ENCODE measurements at places on chromosomes 5 and 9.

DNA sequence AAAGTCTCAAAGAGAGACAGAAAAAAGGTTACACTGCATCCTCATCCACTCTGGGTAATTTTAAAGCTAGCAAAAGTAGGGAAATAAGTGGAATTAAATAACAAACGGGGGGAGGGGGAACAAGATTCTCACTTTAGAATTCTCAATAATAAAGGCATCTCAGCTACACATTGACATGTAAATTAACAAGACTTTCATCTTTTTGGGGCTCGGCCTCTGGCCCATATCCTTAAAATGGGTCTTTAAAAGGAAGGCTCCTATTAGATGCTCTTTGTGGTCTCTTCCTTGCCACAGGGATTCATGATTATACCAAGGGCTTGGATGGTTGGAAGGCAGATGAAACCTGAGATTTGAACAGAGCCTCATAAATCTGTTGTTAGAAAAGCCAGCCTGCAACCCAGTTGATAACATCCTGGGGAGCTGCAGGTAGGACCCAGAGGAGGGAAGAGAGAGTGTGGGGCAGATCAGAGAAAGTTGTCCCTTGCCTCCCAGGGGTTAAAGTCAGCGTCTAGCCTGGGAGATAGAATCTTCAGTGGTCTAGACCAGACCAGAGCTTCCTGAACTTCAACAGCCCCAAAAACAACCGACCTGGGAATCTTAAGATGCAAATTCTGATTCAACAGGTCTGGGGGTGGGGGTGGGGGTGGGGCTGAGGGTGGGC is 135.9 kb downstream of the GCNT1 start:
- no peak for DNase-seq

- no peak for DNase-seq
Observed at GRCh38 chr5:120304663-120305062, 159.4 kb upstream of the PRR16 start.

- no peak for DNase-seq
Observed at GRCh38 chr9:12818431-12819000, 43.7 kb downstream of the LURAP1L start.

DNA sequence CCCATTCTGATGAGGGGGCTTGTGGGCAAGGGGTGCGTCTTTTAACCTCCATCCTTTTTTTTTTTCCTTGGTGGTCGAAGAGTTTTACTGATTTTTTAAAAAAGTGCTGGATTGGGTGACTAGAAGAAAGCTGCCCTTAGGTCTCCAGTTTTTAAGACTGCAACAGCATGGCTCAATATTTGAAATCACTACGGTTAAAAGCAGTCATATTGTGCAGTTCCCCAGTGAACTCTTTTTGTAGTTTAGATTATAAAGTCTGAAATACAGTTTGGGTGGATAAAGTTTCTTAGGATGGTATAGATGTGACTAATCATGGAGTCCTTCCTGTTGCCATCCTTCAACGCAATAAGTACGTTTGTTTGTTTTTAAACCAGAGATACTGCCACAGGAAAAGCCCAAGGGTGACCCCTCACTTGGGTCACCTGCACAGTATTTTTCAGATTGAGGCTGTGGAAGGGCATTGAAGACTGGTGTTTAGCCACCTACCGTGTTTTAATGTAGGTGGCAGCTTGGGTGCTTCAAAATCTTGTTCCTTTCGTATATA is 520 bp upstream of the DHFR start:
- DNase-seq, result no peak

GRCh38 chr5:33339413-33339812 is 101.4 kb upstream of the TARS1 start:
- DNase-seq, result no peak

- no peak for DNase-seq
Observed at GRCh38 chr5:174844971-174845370, 120.6 kb downstream of the MSX2 start.

- DNase-seq, result no peak
Observed at GRCh38 chr5:119948162-119948561, 318.8 kb downstream of the FAM170A start.

DNA sequence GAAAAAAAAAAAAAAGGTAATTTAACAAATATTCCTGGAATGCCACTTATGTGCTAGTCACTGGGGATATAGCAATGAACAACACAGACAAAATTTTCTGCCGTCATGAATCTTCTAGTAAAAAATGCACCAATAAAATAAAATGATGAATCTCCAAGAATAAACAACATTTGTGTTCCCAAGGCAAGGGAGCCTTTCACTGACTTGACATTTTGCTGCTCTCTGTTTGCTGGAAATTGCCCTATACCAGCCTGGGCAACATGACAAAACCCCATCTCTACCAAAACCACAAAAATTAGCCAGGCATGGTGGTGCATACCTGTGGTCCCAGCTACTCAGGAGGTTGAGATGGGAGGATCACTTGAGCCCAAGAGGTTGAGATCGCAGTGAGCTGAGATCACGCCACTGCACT is 64.5 kb upstream of the ERBIN start:
- DNase-seq, result no peak

DNA sequence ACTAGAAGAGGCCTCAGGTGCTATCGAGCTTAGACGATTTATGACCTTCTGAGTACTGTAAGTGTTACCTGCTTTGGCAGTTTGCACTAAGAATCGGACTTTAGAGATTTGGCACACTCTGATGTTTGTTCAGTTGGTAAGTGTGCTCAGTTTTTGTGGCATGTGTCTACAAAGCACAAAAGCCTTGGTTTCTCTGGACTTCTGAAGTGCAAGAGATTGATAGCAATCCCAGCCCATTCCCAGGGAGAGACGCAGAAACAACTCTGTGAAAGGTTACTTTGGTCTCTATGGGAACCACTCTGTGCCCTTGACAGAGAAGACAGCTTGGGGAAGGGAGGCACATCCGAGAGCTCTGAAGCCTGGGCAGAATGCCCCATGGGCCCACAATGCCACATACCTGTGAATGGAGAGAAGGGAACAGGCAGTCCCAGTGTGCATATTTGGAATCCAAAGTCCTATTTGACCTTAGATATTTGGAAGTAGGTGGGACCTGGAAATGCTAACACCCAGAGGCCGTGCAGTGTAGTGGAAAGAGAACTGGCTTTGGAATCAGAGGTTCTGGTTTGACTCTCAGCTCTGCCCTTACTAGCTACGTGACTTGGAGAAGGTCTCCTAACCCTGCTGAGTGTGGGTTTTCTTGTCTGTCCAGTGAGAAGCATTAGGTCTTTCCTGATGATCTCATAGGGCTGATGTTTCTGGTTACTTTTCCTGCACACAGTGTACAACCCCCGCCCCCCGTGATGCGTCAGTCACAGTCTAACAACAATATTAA is 194.3 kb upstream of the VLDLR start:
- DNase-seq, result no peak

- no peak for DNase-seq
Observed at GRCh38 chr9:91900797-91901177, 49.2 kb downstream of the ROR2 start.

- DNase-seq, result no peak
Observed at GRCh38 chr5:39720136-39720535, 295.4 kb upstream of the DAB2 start.

DNA sequence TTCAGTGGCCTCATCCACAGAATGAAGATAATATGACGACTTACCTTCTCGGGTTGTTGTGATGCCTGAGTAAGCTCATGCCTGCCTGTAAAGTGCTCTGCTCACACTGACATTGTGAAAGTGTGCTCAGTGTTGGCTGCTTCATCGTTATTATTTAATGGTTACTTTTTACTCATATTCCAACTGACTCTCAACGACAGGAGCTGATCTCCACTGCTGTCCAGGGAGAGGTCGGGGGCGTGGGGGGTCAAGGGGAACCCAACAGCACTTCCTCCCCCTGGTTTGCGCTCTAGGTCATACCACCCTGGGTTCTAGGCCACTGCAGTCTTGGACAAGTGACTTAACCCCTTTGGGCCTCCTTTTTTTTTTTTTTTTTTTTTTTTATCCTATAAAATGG is 52.9 kb upstream of the ANGPTL2 start:
- no peak for DNase-seq

GRCh38 chr5:178551059-178551458 is 39.1 kb downstream of the COL23A1 start:
- no peak for DNase-seq

DNA sequence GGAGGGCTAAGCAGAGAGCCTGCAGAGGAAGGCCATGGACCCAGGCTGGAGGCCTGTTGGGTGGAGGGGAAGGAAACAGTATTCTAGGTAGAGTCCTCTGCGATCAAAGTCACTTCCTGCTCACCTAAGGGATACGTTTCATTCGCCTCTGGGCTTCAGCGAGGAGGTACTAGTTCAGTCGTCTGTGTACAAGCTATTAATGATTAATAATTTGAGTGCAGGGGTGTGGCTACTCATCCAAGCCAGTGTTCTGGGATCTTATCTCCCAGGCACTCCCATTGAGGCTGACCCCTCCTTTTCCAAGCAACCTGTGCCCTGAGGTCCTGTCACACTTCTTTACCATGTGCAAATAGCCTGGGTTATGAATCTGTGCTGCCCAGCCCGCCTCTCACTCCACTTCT is 25.2 kb downstream of the RALGPS1 start:
- DNase-seq, result no peak

DNA sequence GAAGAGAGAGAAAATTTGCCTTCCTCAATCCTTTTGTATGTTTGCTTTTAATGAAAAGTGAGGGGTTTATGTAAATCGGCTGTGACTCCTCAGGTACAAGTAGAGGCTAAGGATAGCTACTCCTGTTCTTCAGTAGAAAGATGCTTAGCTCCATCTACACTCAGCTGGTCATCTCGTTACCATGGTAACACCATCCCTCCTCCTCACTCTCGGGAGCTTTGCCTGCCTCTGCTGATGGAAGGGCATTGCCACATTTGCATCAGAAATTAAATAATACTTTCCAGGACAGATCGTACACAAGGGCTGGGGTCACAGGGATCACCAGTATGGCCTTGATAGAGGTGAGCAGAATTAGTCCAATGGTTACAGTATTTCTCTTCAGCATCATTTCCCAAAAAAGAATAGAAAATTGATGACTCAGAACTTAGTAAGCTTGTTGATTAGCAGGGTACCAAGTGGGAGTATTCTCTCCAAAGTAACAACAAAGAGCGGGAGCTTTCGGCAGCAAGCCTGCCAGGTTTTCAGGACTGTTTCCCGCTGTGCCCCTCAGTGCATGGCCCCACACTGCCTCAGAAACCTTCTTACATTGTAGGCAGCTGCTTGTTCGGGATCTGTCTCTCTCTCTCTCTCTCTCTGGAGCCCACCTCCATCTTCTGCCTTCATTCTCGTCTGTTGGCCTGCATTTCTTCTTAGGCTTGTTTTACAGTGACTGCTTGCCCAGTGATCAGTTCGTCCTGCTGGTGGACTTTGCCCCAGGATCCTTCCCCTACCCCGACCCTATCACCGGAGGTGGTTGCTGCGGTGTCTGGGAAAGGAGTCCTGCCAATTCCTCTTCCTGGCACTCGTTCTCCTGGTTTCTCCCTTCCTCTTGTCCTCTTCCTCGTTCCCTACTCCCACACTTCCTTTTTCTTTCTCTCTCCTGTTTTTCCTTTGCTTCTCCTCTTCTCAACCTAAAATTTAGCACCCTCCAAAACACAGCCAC is 51.9 kb upstream of the SNAPC3 start:
- no peak for DNase-seq

DNA sequence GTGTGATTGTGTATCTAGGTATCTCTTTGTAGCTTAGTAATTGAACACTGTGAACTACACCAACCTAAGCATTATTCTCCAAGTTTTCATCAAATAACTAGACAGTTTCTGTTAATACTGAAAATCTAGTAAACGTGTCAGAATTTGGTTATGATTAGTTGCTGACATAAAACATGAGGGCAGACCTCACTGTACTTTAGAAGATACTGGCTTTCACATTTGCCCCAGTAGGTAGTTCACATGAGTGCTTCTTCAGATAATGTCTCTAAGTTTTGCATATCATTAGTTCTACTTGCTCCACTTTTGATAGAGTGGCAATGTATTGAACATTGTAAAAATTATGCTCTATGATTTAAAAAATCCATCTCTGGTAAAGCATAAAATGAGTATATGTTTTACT is 7.1 kb downstream of the CDKN2B start:
- no peak for DNase-seq

DNA sequence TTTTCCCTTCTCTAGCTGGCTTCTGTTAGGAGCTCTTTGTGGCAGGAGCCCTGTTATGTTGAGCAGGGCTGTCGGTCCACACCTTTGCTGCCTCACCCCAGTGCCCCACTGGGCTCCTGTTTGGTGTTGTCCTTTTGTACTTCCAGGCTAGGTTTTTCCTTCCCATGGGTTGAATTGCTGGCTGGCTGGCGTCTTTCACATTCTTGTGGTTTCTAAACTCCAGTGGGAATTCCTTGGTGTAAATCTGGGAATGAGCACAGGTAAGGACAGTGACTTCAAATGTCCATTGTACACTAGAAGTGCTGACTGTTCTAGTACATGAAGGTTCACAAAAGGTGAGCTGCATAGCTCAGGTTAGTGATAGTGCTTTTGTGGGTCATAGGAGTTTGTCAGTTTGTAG is 30.4 kb downstream of the RASGRF2 start:
- no peak for DNase-seq

GRCh38 chr5:142197098-142197497 is 88.5 kb downstream of the NDFIP1 start:
- DNase-seq, result no peak

GRCh38 chr5:109707531-109707930 is 17.8 kb downstream of the MAN2A1 start:
- DNase-seq, result no peak

GRCh38 chr5:144469106-144469505 is 298.4 kb downstream of the KCTD16 start:
- DNase-seq, result no peak

DNA sequence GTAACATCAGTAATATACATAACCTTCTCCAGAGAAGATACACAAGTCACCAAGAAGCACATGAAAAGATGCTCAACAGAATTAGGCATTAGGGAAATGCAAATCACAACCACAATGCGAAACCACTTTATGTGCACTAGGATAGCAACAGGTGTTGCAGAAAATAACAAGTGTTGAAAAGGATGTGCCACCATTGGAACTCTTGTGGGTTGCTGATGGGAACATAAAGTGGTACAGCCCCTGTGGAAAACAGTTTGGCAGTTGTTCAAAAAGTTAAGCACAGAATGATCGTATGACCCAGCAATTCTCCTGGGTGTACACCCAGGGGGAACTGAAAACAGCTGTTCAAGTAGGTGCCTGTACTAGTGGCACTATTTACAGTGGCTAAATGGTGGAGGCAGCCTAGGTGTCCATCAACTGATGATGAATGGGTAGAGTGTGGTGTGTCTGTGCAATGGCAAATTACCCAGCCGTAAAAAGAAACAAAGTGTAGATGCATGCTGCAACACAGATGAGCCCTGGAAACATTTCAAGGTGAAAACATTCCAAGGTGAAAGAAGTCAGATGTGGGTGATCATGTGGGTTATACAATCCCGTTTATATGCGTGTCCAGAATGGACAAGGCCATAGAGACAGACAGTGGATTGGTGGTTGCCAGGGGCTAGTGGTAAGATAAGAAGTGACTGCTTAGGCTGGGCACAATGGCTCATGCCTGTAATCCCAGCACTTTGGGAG is 27.2 kb downstream of the CCDC69 start:
- DNase-seq, result no peak

DNA sequence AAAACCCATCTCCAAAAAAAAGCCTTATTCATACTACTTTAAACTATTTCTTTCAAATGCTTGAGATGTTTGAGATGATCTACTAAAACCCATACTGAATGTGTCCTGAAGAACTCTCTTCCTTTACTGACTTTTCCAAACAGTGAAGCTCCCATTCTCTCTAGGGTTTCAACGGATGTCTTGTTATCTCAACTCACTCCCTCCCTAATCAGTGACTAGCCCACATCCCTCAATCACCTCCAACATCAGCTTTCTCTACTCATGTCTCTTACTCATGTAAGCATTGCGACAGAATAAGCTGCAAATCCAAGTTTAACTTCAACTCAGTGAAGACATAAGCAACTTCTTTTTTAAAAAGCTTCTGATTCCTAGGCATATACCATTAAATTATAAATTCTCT is 42.1 kb downstream of the WDR41 start:
- no peak for DNase-seq

- no peak for DNase-seq
Observed at GRCh38 chr5:137856916-137857862, 10.5 kb upstream of the MYOT start.
